Activated T-cell treated with anti-CD3 and anti-CD28 coated beads, Interleukin-2, amount 50 U/mL, for 72 hours (primary cell): ENCODE measurements at places on chromosomes 3 and 15. TPM values are rescaled to one million over a fixed set of nuclear protein-coding genes. Genes with fewer than 3 reads are reported as not detected.
A peak's percentile ranks its signal among the peaks of the same experiment; 100 is the strongest.

Gene MYO5A
- 29.6 TPM for total RNA-seq

Gene COMMD4
- 61.1 TPM for total RNA-seq

Gene HRH1
- 4.6 TPM for total RNA-seq

Gene ACKR2
- 1.1 TPM for total RNA-seq

Gene RBP2
- not detected for total RNA-seq

Gene MESP2
- total RNA-seq, result not detected

Gene ITIH1
- not detected for total RNA-seq

DNA sequence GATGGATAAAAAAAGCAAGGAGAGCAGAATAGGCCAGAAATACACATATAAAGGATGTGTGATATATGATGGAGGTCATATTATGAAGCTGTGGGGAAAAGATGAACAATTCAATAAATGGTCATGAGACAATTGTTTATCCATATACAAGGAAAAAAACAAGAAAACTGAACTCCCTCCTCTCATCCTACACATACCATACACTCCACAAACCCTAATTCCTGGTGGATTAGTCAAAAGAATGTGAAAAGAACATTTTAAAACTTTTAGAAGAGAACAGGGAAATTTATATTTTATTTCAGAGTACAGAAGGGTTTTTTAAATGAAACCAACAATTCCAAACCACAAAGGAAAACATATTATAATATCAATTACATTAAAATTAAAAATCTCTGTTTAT lies 34.5 kb upstream of the NR2E3 start:
- no peak for DNase-seq

- DNase-seq, result no peak
Observed at GRCh38 chr15:99850517-99850916, 117.3 kb upstream of the LYSMD4 start.

DNA sequence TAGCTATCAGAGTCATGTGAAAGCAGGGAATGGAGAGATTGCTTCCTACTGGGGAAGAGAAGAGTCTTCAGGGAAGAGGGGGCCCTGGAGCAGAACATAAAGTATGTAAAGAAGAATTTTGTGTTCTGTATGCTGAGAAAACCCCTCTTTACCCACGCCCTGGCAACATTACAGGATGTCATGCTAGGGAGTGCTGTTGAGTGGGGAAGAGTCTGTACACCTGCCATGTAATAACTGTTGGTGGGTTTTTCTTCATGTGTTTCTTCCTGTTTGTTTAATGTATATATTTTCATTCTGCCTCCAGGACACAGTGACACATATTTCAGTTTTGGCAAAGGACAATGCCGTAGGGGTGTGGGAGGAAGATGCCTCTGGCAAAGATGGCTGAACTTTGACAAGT lies 122.8 kb upstream of the LPP start:
- no peak for DNase-seq

- no peak for DNase-seq
Observed at GRCh38 chr3:182023843-182024242, 312.1 kb downstream of the SOX2 start.

- DNase-seq, result no peak
Observed at GRCh38 chr3:183987000-183987600, 30.6 kb downstream of the ABCC5 start.

DNA sequence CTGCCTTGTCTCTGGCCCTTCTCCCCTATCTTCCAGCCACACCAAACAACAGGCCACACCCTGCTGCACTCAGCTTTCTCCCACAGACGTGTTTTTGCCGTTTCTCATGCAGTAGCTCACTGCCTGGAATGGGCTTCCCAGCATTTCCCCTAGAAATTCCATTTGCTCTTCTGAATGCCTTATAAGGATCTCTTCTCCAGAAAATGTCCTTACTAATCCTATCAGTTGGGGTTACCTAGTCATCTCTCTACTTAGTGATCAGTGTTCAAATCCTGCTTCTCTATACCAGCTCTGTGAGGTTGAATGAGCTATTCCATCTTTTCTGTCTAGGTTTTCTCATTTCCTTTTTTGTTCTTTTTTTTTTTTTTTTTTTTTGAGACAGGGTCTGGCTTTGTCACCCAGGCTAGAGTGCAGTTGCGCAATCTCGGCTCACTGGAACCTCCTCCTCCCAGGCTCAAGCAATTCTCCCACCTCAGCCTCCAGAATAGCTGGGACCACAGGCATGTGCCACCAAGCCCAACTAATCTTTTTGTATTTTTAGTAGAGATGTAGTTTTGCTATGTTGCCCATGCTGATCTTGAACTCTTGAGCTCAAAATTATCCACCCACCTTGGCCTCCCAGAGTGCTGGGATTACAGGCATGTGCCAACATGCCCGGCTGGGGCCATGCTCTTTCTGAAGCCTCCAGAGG lies 98.2 kb upstream of the CHD2 start:
- no peak for DNase-seq

- no peak for DNase-seq
Observed at GRCh38 chr3:41710646-41711388, 251.1 kb downstream of the ULK4 start.

DNA sequence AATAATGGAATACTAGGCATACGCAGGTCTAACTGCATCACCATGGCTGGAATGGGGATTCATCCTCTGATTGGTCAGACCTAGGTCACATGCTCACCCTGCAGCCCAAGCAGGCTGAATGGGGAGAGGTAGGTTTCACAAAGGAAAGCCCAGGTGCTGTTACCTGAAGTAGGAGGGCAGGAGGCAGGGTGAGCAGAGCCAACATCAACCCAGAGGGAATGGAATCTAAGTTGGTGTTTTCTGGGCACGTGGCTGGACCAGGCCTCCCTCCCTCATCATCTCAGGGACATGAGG lies 6.7 kb upstream of the H1-8 start:
- no peak for DNase-seq

DNA sequence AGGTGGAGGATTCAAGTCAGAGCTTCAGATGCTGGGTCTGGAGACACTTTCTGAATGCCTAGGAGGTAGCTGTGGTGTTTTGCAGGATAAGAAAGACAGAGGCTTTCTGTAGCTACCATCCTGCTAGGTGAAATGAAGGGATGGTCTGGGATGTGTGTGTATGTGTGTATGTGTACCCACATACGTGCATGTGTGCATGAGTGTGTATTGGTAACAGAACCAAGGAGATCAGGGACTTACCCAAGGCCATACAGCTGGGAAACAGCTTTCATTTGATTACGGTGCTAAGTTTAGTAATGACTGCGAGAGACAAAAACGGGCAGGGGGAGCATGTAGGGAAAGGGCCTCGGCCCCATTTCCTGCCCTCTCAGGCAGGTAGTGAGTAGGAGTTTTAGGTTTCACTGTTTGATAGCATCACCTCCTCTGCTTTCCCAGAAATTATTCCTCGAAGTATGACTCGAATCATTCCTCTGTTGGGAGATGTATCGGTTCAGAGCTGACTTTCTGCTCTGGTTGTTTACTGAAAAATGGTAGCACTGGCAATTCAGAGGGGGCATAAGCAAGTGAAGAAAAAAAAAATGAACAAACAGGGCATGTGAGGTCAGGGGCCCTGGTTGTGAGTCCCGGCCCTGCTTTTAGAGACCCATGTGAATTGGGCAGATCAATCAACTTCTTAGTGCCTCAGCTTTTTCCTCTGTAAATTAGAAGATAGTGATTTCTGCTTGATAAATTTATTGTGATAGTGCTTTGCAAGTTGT lies 130.7 kb downstream of the LPP start:
- DNase-seq, result peak; percentile 73

DNA sequence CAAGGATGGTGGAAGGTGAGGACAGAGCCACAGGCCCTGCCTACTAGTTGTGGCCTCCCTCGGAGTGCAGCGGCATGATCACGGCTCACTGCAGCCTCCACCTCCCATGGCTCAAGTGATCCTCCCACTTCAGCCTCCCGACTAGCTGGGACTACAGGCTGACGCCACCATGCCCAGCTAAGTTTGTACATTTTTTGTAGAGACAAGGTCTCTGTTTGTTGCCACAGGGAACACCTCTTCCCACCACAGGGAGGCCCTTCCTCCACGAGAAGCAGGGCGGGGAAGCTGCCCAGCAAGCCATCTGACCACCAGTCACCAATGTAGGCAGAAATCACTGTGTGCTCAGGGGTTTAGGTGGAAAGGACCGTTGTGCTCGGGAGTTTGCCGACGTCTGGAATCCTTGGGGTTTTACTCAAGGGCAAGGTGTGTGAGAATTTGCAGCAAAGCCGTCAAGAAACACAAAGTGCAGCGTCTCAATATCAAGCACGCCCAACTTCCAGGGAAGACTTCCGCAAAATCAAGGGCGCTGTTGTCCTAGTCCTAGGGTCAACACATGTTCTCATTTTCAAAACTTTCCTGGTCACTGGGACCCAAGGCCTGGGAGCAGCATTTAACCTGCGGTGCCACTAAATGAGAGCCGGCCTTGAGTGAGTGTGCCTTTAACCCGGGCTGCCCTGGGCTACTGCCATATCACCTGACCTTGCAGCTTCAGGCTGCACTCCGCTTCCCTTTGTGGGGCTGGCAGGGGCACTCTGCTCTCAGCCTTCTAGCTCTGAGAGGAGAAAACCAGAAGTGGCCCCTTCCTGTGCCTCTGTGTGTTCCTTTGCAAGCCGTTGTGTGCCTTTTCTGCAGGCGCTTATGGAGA lies 65.7 kb downstream of the SLC12A8 start:
- no peak for DNase-seq

DNA sequence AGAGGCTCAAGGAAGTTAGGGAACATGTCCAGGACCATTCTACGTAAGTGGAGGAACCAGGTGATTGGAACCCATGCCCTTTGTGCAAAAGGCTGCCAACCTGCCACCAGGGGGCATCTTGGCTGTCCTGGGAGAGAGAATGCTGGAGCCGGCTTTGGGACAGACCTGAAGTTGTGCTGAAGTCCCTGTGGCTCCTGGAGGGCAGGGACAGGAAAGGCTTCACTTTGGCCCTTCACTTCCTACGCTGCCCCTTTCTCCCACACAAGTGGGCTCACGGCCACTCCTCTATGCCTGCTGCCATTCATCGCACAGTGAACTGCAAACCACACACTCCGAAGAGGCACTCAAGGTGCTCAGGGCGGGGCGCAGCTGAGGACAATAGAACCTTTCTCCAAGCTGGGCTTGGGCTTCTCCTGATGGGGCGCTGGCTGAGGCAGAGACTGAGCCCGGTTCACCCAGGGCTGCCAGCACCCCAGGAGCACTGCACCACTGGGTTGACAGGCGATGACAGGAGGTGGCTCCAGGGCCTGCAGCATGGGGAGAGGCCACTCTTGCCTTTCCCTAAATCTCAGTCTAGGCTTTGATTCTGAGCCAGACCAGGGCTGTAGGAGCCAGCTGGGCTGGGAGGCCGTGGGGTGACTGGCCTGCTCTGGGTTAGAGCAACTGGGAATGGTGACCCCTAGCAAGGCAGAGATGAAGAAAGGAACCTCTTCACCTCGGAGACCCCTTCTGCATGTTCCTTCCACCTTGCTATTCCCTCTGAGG lies 8.4 kb downstream of the SHF start:
- DNase-seq, result peak; percentile 39

- DNase-seq, result peak; percentile 28
Observed at GRCh38 chr3:184748219-184749135, 36.6 kb upstream of the MAGEF1 start.

- peak; percentile 35 for DNase-seq
Observed at GRCh38 chr3:126983653-126984390, 907 bp downstream of the PLXNA1 start.

DNA sequence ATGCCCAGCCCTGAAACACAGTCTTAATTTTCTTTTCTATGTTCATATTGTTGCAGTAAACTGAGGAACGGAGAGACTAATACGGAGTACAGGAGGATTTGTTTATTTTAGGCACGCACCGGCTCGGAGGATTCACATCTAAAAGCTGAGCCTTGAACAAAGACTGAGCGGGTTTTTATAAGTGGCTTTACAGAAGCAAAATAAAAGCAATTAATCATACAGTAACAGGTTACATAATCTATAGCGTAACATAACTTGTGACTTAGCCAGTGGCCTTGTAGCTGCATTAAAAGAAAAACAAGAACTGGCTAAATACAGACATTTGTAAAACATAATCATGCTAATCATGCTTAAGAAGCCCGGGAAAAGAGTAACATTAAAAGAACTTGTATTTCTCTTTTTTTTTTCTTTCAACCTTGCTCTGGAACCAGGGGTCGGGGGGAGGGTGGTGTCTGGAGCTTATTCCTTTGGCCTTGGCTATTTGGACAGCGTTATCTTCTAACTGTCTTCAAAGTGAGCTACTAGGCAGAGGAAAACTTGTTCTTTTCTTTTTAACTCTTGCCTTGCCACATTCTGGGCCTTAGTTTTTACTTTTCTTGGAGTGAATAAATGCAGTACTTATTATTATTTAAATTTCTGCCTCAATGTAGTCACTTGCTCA lies 17.5 kb downstream of the NUSAP1 start:
- DNase-seq, result no peak

- DNase-seq, result no peak
Observed at GRCh38 chr3:78907367-78907766, 860.4 kb downstream of the ROBO1 start.

GRCh38 chr3:11818033-11818432 lies 28.7 kb downstream of the TAMM41 start:
- DNase-seq, result no peak

DNA sequence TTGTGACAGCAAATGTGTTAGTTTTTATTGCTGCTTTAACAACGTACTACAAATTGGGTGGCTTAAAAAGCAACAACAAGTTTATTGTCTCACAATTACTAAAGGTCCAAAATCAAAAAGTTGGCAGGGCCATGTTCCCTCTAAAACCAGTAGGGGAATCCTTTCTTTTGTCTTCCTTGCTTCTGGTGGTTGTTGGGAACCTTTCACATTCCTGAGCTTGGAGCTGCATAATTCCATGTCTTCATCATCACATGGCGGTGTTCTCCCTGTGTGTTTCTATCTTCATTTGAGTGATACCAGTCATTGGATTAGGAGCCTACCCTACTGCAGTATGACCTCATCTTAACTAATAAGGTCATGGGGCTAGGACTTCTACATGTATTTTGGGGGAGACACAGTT lies 7.4 kb downstream of the SPRED1 start:
- no peak for DNase-seq

GRCh38 chr3:66405701-66406091 lies 95.1 kb downstream of the LRIG1 start:
- DNase-seq, result no peak

DNA sequence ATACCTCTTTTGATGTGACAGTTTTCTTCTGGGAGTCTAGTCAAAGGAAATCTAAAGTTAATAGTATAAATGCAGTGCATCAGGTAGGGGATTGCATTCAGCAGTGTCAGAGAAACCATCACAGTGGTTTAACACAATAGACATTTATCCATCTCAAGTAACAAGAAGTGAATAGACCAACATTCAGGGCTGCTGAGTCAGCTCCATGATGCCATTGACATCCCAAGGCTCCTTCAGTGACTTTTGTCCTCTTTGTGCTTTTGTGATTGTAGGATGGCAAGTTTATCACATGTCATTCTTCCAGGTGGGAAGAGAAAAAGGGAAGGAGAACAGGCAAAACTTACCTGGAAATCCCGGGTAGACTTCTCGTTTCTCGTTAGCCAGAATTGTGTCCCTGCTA lies 158.3 kb downstream of the TMEM108 start:
- DNase-seq, result no peak

- no peak for DNase-seq
Observed at GRCh38 chr15:95550702-95551101, 779.8 kb upstream of the NR2F2 start.

- no peak for DNase-seq
Observed at GRCh38 chr3:24707936-24708335, 213.3 kb upstream of the THRB start.

- DNase-seq, result no peak
Observed at GRCh38 chr3:195124378-195124992, 146.5 kb downstream of the XXYLT1 start.
